ENCODE measurements at places on chromosomes 1 and 21.

DNA sequence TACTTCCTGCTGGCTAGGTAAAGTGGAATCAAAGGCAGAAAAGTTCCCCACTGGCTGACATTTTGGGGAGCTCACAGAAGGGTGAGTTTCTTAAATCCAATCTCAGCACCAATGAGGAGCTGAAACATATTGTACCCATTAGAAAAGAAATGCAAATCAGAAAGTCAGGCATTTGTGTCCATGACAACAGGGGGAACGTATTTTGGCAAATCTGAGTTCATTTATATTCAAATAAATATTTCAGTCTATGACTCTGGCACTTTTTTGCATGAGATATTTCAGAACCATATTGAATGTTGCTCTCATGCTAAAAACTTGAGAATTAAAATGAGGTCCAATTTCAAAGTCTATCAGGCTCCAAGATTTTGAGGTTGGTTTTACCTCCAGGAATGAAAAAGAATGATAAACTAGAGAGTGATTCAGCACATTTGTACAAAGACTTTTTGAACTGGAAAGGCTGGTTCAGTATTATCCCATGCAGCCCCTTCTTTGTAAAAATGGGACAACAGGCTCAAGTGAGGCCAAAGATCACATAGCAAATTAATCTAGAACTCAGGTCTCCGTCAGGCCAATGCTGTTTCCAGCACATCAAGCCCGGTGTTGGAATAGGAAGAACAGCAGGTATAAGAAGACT, 202.2 kb downstream of the RRAGC start:
- DNase-seq, result no peak

- DNase-seq, result no peak
These were observed 394.8 kb downstream of the LMX1A start for GRCh38 chr1:164961715-164962114.

DNA sequence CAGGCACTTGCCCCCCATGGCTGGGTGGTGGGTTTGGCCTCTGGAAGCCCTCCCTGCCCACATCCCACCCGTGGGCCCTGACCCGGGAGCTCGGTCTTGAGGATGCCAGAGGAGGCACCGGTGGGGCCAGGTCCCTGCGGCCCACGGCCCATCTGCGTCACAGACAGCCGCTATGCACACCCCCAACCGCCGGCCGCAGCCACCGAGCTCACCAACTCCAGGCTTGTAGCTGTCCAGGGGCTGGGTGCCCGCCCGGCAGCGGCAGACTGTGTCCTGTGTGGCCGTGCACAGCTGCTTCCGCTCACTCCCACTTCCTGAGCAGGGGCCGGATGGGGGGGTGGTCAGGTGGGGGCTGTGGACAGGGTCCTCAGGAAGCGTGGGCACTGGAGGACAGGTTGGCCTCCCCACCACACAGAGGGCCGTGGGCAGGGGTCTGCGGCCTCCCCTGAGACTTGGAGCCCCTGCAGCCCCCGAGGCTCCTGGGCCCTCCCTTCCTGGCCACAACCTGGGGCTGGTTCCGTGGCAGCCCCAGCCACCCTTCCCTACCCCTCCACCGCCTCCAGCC, 1.1 kb downstream of the TNFRSF4 start:
- DNase-seq, result no peak

GRCh38 chr1:203596673-203597210, 29.9 kb upstream of the ATP2B4 start:
- DNase-seq, result no peak

DNA sequence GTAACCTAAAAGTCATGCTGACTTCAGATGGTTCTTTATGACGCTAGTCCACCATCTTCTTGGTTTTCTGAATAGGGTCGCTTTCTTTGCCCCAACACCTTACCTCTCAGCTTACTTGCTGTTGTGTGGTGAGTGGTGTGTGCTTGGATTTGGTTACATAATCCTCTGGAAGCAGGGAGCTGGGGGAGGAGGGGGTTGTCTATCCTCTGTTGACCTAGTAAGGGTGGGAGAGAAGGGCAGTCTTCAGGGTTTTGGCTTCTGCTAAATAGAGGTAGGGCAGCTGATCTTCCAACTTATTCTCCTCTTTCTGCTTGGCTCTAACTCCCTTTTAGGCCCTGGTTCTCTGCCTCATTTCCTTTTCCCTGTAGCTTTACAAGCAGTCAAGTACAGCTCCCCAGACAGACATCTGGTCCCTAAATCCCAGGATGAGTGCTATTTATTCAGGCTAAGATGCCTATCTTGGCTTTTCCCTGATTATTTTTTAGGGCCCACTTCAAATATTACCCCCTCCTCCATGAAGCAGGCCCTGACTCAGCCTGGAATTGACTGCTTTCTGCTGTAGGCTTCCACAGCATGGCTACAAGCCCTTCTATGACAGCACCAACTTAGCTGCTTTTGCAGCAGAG, 6.4 kb upstream of the REN start:
- DNase-seq, result no peak

DNA sequence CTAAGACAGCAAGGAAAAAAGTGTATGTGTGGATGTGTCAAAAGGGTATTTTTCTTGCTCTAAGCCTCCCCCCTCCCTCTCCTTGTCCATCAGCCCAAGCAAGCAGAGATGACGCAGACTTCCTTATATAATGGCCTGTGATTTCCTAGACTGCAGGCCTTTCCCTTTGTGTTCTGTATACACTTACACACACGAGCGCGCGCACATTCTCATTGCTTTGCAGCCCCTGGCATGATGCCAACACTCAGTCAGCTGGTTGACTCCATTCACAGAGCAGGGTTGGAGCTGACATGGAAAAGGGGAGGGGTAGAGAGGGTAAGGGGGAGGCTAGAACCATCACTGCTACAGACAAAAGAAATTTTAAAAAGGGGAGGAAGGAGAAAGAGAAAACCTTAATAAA, 41.8 kb downstream of the GATAD2B start:
- no peak for DNase-seq

GRCh38 chr1:107894605-107895004, 70.4 kb downstream of the VAV3 start:
- DNase-seq, result no peak

GRCh38 chr1:152374451-152374850, 14.6 kb upstream of the FLG2 start:
- no peak for DNase-seq

GRCh38 chr1:47761201-47761930, 235.8 kb downstream of the TRABD2B start:
- DNase-seq, result no peak

DNA sequence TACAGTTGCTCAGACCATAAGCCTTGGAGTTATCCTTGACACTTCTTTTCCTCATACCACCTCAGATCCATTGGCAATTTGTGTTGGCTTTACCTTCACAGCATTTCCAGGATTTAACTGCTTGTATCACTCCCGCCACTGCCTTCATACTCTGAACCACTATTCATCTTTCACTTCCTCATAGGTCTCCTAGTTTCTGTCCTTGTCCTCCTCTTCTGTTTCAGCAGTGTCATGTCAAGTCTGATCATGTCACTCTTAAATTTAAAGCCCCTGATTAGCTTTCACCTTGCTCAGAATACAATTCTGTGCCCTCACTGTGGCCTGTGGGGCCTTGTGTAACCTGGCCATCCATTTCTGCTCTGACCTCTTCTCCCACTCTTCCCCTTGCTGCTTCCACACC, 34.7 kb upstream of the C1orf115 start:
- no peak for DNase-seq

DNA sequence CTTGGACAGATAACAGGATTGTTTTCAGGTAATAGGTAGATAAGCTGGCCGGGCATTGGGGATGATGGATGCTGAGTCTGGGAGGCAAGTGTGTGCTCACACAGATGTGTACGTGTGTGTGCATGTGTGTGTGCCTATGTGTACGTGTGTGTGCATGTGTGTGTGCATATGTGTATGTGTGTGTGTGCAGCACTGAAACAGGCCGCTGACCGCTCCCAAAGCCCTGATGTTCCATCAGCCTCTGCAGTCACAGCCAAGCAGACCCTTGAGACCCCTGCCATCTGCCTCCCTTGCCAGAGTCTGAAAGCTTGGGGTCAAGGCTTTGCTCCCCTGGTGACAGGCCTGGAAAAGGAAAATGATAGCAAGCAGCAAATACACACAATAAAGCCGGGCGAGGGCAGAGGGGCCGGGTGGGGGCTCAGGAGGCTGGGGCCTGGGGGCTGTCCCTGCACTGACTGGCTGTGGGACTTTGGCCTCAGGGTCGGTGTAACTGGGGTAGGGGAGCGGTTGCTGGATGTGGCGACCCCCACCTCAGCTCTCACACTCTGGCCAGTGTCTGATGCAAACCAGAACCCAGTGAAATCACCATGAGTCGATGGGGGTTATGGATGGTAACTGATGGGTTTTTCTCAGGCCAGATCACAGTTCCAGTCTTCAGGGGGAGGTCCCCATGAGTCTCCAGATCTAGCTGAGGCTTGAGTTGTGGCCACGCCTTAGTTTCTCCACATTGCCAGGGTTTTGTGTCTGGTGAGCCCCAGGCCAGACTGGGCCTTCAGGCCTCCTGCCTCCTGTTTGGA, 9.2 kb upstream of the TNFRSF8 start:
- no peak for DNase-seq

DNA sequence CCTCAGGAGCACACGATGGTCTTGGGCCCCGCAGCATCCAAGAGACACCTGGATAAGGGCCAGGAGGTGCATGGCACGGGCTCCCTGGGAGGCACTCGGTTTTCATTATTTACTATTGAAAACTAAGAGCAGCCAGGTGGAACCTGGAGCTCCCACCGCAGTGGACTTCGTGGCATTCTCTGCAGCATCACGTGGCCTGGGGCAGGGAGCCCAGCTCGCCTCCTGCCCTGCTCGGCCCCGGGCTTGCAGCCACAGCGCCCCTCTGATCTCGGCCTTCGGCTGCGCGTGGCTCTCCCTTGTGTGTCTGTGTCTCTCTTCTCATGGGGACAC, 121.6 kb downstream of the SIK1 start:
- no peak for DNase-seq

GRCh38 chr1:175499595-175500382, 243.6 kb downstream of the TNR start:
- DNase-seq, result no peak

- DNase-seq, result no peak
These were observed 1.2 kb downstream of the ATP2B4 start for GRCh38 chr1:203627851-203628200.

- no peak for DNase-seq
These were observed 32.9 kb downstream of the FCRL5 start for GRCh38 chr1:157519451-157519850.

DNA sequence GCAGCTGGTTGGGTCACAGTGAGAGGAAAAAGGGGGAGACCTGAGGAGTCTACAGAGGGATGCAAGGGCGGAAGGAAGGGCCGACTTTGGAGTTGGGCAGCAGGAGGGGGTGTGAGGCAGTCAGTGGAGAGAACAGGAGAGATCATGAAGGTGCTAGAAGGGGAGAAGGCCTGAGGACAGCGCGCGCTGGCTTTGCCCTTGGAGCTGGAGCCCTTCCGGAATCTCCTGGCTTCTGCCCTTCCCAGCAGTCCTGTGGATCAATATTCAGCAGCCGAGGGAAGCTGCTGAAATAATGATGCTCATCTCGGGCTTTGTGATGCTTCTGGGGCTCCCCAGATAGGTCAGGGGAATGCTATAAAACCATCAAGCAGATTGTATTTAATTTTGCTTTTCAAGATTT, 26.7 kb downstream of the SLC37A1 start:
- no peak for DNase-seq

DNA sequence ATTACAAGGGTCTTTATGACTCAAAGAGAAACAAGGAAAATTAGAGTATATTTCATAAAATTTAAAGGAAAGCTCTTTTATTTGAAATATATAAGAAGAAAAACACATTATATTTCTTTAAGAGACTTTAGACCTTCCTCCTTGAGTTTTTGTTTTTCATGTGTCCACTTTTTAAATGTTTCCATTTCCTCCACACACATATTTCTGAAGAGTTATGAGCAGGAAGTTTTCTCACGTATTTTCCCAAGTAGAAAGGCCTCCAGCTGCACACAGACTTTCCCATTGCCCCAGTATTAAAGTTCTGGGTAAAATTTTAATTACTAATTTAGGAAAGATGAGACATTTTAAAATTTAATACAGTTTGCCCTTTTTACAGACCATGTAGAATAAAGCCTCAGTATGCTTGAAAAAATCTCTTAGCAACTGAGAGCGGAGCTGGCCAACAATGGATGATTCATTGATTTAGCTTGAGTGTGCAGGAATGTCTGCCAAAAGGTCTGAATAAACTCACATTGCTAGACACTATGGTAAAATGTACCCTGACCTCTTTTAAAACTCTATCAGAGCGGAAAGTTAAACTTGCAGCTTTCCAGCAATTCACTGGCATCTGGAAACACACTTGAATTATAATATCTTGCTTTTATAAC, 57.9 kb downstream of the DDAH1 start:
- DNase-seq, result no peak

DNA sequence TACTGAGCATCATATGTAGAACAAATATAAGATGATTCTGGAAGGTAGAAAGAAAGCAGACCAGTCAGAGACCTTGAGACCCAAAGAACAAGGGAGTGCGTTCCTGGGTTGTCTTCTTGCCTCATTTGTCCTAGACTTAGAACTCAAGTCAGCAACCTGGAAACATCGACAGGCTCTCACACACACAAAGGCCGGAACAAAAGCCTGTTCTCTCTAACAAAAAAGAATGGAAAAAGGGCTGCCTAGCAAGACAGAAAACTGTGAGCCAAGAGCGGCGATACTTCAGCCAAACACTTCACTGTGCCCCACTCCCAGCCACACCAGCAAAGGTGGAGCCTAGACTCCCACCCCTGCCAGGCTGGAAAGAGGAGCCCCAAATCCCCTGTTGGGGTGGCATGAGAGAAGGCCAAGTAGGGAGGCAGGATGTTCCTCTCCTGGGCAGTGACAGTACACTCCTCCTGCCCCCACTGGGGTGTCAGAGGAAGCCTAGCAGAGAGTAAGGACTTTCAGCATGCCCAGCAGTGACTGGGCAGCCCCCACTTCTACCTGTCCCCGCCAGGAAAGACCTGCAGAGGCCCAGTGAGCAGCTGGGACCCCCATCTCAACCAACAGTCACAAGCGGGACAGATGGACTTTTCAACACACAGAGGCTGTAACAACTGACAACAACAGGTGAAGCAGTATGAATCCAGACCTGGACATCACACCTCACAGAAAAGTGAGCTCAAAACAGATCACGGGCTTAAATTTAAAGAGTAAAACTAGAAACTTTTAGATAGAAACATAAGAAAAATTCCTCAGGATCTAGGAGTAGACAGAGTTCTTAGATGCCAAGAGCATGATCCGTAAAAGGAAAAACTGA, 33.0 kb downstream of the MRAP start:
- DNase-seq, result no peak

DNA sequence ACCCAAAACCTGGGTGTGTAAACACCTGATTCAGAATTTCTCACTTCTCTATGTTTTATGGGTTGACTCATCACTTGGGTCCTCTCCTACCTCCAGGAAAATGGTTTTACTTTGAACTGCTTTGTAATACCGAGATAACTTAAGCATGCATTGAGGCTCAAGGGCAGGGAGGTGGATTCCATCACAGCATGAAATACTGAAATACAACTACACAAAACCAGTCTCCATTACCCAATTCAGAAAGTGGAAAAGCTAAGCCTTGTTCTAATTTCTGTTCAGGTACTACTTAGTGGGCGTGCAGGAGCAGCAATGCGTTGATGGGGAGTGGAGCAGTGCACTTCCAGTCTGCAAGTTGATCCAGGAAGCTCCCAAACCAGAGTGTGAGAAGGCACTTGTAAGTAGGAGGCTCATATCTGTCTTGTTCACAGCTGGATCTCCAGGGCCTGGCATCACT, 6.1 kb upstream of the C4BPA start:
- no peak for DNase-seq

All from cortex of kidney (tissue), 1 donor.